ENCODE measurements at places on chromosomes 12 and 14.

- DNase-seq, result no peak
Observed at GRCh38 chr12:118042091-118042490, 18.9 kb downstream of the WSB2 start.

- DNase-seq, result no peak
Observed at GRCh38 chr12:132138941-132139871, 4.9 kb downstream of the DDX51 start.

GRCh38 chr14:72863216-72864006, 30.5 kb downstream of the DPF3 start:
- peak; percentile 18 for DNase-seq

DNA sequence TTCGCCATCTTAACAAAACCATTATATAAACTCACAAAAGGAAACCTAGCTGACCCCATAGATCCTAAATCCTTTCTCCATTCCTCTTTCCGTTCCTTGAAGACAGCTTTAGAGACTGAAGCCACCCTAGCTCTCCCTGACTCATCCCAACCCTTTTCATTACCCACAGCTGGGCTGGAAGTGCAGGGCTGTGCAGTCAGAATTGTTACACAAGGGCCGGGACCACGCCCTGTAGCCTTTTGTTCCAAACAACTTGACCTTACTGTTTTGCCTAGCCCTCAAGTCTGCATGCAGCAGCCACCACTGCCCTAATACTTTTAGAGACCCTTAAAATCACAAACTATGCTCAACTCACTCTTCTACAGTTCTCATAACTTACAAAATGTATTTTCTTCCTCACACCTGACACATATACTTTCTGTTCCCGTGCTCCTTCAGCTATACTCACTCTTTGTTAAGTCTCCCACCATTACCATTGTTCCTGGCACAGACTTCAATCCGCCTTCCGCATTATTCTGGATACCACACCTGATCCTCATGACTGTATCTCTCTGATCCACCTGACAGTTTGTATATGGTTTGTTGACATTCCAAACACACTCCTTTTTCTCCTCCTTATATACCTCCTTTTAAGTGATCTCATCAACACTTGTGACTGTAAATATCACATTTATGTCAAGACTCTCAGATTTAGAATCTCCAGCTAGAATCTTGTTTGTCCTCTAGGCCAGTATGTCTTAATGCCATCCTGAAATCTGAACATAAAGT, 208.7 kb downstream of the KITLG start:
- DNase-seq, result no peak

DNA sequence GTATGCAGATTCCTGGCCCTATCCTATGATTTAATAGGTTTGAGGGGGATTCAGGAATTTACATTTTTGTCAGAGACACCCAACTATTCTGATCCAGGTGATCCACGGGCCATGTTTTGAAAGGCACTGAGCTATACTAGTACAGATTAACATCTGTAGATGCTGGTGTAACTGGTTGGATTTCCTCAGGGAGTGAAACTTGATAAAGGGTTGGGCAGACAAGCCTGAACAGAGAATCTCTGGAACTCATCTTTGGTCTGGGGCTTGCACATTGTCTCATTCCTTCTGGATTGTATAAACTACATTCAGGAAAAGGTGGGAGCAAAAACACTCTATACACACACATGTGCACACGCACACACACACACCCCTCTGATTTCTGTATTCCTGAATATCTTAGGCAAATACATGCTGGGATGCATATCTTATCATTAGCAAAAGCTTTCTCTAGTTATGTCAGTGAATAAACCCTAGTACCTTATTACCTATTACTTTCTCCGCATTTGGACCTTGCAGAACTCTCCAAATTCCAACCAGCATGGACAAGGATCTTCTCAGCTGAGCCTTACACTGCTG, 104.6 kb downstream of the SLC38A1 start:
- DNase-seq, result no peak

DNA sequence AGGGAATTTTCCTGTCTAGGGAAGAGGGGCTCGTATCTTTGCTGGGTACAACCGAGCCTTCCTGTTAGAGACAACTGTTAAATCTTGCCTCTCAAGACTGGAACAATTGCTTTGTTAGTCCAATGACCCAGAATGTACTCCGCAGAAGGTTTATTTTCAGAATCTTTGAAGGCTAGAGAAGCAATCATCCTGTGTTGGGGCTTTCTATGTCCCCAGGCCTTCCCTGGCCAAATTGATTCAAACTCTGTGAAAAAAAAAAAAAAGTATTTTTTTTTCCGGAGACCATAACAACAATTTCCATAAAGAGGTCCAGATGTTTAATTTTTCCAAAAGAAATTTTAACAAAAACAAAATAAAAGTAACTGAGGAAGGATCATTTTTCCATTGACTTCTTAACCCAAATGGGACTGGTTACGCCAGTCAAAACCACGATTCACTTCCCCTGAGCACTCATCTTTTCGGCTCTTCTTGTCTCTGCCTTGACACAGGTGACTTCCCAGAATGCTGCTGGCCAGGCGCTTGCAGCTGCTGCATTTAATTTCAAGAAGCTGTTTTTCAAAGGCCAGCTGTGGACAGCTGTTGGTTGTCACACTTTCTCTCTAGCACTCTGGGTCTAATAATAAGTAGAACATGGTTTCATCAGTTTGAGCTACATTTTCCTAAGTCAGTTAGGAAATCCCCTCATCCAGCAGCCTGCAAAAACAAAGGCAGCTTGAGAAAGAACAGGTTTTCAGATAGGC, 81.6 kb upstream of the MANSC4 start:
- DNase-seq, result peak; percentile 36

GRCh38 chr12:57127726-57128518, at the start of gene LRP1:
Gene LRP1 (plus strand): TSS chr12:57128483. CDS start chr12:57128965, 482 bp downstream.
- peak; percentile 86 for DNase-seq

DNA sequence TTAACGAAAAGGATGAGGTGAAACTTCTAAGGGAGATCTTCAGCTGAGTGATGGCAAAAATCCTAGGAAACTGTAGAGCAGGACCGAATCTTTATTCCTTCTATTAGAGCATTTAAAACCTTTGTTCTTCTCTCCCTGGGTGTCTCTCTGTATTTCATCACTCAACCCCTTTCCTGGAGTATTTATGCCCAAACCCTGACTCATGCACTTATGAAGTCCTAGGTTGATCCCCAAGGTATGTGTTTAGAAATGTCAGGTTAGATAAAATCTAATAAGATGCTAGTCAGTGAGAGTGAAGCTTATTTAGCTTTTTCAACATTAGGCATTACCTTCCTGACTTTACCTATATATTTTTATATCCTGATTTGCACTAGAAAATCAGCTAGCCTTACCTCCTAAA, 239.8 kb upstream of the NPAS3 start:
- no peak for DNase-seq

- no peak for DNase-seq
Observed at GRCh38 chr14:80988192-80988591, 32.8 kb downstream of the TSHR start.

DNA sequence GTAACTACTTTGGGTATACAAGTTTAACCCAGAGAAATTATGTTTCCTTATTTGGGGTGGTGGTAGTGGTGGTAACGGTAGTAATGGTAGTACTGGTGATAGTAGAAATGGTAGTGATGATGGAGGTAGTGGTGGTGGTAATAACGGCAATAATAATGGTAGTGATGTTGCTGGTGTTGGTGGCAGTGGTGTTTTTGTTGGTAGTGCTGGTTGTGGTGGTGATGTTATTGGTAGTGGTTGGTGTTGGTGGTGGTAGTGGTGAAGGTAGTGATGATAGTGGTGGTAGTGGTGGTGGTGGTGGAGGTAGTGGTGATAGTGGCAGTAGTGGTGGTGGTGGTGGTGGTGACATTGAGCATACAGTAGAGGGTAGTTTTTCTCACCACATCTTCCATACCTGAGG, 95.6 kb downstream of the TMEM30B start:
- no peak for DNase-seq

GRCh38 chr14:24576182-24576581, at the start of gene CTSG:
Gene CTSG (minus strand): TSS chr14:24576250. CDS start chr14:24576223, 27 bp downstream.
- DNase-seq, result no peak

- no peak for DNase-seq
Observed at GRCh38 chr12:104154286-104154685, 16.3 kb upstream of the NFYB start.

GRCh38 chr12:77299001-77299400, 233.6 kb upstream of the E2F7 start:
- DNase-seq, result no peak

- no peak for DNase-seq
Observed at GRCh38 chr12:52010152-52010622, 3.4 kb downstream of the TAMALIN start.

- no peak for DNase-seq
Observed at GRCh38 chr14:34174973-34175372, 224.1 kb upstream of the EGLN3 start.

DNA sequence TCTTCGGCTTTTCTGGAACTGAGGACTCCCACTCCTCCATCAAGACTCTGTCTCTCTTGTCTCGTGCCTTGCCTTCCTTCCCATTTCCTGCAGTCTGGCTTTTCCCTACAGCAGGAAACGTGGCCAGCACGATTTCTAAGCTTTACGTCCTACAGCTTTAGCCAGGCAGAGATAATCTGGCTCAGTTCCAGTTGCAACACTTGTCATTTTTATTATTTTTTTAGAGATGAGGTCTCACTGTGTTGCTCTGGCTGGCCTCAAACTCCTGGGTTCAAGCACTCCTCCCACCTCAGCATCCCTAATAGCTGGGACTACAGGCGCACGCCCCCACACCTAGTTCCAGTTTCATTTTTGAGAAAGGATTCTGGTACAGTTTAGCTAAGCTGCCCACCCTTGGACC, 19.9 kb downstream of the CALM1 start:
- no peak for DNase-seq

DNA sequence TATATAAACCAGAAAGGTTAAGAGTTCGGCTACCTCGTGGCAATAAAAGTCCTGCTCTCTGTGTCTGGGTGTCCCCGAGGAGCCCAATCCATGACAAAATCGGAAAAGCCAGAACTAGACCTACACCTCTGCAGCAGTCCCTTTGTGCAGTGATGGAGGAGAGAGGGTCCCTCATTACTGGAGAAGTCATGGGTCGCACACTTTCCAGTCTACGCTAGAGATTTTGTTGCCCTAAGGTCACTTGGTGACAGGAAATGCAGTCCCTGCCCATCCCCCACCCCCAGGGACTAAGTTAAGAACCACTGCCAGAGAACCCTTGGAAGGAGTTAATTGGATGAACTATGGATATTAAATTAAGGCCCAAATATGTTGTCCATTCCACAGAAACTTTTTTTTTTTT, 104.4 kb upstream of the ATF7IP start:
- DNase-seq, result no peak

GRCh38 chr12:47021298-47021697, 58.1 kb upstream of the PCED1B start:
- peak; percentile 45 for DNase-seq

DNA sequence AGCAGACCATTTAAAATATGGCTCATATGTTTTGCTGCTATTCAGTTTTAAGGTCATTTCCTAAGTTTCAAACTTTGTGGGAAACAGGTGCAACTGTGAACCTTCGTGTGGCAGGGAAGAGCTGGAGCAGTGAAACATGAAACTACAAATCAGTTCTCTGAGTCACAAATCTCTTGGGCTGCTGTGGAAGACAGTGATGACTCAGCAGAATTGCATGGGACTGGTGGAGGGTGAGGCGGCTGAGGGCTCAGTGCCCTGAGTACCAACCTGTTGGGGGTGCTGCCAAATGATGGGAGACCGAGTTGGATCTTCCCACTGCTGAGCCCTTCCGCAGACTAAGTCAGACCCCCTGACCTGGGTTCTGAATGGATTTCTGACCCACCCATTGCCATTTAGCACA, 8.4 kb upstream of the CALM1 start:
- DNase-seq, result no peak

GRCh38 chr12:38547586-38547985, 231.0 kb downstream of the ALG10B start:
- DNase-seq, result no peak

GRCh38 chr14:28629328-28630004, 137.1 kb upstream of the FOXG1 start:
- DNase-seq, result no peak

DNA sequence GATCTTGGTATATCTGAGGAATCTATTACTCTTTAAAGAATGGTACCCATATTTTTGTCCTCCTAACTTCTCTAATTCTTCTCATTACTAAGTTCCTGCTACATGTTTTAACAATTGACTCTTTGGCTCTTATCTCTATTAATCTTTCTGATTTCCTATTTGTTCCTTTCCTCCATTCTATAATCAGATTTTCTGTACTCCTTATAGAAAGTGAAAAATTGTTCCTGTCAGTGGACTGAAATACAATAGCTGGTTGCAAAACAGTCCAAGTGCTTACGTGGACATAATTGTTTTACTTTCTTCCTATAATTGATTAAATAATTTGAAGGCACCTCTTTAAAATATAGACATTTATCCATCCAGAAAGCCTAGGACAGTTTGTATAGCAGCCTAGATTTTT, 86.7 kb upstream of the PTHLH start:
- no peak for DNase-seq

DNA sequence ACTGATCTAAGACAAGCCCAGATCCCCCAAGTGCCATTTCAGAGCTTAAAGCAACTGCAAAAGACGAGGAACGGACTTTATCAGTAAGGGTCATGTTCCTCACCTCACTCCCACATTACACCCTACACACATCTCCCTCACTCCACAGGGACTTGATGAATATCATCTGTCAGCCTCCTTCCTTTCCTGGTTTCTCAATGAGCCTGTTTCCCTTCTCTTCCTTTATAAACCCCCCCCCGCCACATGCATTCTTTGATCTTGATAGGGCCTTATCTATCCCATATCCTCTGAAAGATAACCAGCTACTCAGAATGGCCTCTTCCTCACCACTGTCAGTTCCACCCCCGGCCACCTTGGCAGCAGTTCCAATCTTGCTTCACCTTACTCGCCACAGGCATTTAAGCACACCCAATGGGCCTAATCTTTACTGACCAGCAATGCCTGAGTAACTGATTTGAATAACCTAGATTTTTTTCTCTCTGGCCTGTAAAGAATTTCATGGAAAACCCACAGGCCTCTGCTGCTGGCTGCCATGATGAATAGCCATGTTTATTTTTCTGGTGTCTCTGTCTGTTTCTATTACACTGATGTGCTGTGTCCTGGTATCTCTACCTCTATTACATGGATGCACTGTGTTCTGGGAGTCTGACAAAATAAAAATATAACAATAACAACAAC, 138.7 kb downstream of the PHLDA1 start:
- DNase-seq, result no peak

GRCh38 chr14:49926803-49927202, 33.9 kb downstream of the ARF6 start:
- no peak for DNase-seq

- no peak for DNase-seq
Observed at GRCh38 chr12:48194799-48195201, 8.3 kb downstream of the OR10AD1 start.

DNA sequence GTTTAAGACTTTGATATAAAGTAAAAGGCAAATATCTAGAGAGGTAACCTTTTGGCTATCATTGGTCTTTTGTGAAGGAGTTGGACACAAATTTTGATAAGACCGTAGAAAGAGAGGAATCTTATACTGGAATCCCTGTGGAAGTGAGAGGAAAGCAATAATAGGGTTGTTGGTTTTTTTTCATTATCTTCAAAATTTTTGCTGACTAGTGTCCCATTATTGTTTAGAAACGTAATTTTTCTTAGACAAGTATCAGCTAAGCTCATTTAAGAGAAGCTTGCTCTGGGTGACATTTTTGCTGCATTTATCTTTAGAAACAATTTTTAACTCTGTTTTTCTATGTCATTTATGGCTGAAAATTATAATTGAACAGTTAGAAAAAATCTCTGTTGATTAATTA, 300.3 kb downstream of the SYT1 start:
- DNase-seq, result no peak

Data from GM20000 (cell line).